Activated naive CD8-positive, alpha-beta T cell treated with anti-CD3 and anti-CD28 coated beads for 36 hours (primary cell): ENCODE measurements at places on chromosomes 16 and 17.

- peak; percentile 30 for DNase-seq
Observed at GRCh38 chr17:66964930-66965800, 658 bp downstream of the CACNG4 start.

DNA sequence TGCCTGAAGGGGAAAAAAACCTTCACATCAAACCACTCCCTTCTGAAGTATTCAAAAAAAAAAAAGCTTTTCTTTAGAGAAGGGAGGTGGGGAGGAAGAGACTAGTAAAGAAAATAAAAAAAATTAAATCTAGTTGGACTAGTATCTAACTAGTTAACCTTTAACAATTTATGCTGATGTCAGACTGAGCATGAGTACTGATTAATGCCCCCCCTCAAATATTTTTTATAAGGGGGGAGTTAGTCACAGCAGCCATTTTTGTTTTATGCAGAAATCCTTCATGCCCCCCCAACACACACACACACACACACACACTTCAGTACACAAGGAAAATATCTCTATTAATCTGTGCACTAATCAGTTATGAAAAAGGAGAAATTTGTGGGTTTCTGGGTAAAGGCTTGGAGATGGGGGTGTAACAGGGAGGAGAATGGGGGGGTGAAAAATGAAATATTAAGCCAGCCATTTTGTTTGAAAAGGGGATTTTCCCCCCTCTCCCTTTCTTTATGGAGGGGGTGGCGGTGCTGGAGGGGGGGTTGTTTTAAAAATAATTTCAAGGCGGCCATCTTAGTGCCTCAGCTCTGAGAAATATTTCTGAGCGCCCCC is 4.7 kb upstream of the CHD3 start:
- peak; percentile 12 for DNase-seq

GRCh38 chr16:62010186-62010585 is 26.1 kb downstream of the CDH8 start:
- no peak for DNase-seq

- DNase-seq: no peak
Observed at GRCh38 chr16:4646773-4647643, 22.4 kb downstream of the MGRN1 start.

DNA sequence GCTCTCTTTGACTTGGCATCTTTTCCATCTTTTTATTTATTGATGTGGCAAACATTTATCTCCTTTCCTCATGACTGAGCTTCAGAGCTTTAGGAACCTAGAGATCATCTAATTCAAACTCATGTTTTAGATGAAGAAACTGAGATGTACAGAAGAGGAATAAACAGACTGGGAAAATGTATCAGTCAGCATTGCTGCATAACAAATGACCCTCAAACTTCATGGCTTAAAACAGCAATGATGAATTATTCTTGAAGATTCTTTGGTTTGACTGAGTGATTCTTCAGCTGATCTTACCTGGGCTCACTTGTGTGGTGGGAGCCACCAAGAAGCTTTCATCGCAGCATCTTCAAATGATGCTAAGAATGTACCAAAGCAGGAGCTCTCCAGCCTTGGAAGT is 44.0 kb upstream of the IRF8 start:
- DNase-seq: no peak

DNA sequence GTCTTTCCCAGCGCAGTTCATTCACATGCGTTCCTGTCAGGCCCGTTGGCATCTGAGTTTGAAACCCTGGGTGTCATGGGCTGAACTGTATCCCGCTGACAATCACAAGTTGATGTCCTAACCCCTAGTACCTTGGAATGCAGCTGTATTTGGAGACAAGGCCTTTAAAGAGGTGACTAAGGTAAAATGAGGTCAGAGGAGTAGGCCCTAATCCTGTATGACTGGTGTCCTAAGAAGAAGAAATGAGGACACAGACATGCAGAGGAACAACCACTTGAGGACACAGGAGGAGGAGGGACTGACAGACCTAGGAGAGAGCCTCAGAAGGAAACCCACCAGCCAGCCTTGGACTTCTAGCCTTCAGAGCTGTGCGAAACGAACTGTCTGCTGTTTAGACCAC is 33.1 kb downstream of the TRPV2 start:
- no peak for DNase-seq

GRCh38 chr17:59607061-59607460 is 12.6 kb upstream of the CLTC start:
- no peak for DNase-seq

GRCh38 chr17:64729201-64729600 is 67.1 kb upstream of the SMURF2 start:
- no peak for DNase-seq

- no peak for DNase-seq
Observed at GRCh38 chr17:28718333-28719020, 809 bp upstream of the RAB34 start.
